Activated CD8-positive, alpha-beta memory T cell treated with anti-CD3 and anti-CD28 coated beads, Interleukin-2, amount 50 U/mL, for 4 hours (primary cell): ENCODE measurements at places on chromosomes 5 and 9.

- DNase-seq = no peak
Observed at GRCh38 chr5:109981979-109982378, 292.3 kb downstream of the MAN2A1 start.

DNA sequence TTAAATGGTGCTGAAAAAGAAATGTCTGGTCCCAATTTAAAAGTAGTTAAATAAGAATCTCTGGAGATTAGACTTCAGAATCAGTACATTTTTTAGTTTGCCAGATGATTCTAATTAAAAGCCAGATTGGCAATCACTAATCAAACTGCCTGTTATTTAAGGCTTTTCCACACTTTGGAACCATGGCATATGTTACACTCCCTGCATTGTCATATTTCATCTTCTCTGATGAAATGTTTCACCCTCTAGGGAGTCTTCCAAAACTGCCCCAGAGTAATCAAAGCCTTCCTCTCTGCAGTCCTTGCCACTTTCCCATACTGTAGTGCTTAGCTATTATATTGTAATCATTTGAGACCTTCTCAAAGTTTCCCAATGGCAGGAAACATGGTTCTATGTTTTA lies 17.5 kb upstream of the OR13C9 start:
- no peak for DNase-seq

GRCh38 chr5:171388816-171389168 lies 1.1 kb downstream of the NPM1 start:
- DNase-seq = no peak

GRCh38 chr5:54254482-54255198 lies 55.7 kb downstream of the ARL15 start:
- DNase-seq = no peak

GRCh38 chr5:10600626-10601245 lies 36.9 kb downstream of the ANKRD33B start:
- no peak for DNase-seq

DNA sequence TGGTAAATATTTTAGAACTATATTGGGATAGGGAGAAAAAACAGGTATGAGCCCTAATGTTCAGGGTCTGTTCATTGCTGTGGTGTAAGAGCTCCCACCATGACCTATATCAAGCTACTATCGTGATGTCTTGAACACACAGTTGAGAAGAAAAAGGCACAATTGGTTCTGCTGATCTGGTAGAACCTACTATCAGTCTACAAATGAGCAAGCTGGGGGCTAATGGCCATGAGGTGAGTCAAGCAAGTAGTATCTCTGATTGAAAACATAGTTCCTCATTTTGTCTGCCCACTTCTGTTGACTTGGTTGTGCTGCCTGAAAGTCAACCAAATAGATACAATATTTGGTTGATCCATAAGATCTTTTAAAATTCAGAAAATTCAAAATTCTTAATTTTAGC lies 1026.3 kb downstream of the CDH12 start:
- no peak for DNase-seq

- DNase-seq = peak; percentile 60
Observed at GRCh38 chr9:133103183-133103986, 17.7 kb downstream of the RALGDS start.

GRCh38 chr9:34362614-34363214 lies 14.0 kb downstream of the MYORG start:
- DNase-seq = no peak

DNA sequence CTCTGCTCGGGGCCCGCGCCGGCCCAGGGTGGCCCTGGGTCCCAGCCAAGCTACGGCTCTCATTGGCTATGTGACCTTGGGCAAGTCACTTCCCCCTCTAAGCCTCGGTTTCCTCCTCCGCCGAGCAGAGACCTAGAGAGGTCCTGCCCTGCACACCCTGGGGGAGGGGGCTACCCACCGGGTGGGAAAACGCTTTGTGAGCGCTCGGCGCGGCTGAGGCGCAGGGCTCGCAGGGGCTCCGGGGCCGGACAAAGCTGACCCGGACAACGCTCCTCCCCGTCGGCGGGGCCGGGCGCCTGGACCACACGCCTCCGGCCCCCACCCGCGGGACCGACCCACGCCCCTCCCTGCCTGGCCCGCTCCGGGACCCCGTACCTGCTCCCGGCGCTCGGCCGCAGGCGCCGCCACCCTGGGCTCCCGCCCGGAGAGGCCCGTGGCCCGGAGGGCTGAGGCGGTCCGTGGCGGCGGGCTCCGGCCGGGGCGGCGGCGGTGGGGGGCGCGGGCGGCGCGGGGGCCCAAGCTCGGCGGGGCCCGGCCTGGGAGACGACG lies 85.7 kb upstream of the MELK start:
- DNase-seq = peak; percentile 47

GRCh38 chr9:108056084-108056804 lies 566.7 kb upstream of the KLF4 start:
- no peak for DNase-seq

DNA sequence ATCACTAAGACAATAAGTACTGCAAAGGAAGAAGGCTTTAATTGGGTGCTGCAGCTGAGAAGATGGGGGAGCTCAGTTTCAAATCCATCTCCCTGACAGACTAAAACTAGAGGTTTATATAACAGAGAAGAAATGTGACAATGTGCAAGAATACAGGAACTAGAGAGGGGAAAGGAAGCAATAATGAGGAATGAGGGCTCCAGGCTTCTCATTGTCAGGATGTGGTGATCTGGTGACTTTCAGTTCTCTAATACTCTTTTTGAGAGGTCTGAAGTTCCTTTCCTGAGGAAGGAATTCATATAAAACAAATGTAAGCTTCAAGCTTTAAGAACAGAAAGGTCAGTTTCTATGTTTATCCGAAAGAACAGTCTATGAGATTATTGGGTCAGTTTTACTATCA lies 42.5 kb upstream of the SPATA31E1 start:
- DNase-seq = no peak

GRCh38 chr5:121968910-121969607 lies 7.3 kb downstream of the SRFBP1 start:
- no peak for DNase-seq

DNA sequence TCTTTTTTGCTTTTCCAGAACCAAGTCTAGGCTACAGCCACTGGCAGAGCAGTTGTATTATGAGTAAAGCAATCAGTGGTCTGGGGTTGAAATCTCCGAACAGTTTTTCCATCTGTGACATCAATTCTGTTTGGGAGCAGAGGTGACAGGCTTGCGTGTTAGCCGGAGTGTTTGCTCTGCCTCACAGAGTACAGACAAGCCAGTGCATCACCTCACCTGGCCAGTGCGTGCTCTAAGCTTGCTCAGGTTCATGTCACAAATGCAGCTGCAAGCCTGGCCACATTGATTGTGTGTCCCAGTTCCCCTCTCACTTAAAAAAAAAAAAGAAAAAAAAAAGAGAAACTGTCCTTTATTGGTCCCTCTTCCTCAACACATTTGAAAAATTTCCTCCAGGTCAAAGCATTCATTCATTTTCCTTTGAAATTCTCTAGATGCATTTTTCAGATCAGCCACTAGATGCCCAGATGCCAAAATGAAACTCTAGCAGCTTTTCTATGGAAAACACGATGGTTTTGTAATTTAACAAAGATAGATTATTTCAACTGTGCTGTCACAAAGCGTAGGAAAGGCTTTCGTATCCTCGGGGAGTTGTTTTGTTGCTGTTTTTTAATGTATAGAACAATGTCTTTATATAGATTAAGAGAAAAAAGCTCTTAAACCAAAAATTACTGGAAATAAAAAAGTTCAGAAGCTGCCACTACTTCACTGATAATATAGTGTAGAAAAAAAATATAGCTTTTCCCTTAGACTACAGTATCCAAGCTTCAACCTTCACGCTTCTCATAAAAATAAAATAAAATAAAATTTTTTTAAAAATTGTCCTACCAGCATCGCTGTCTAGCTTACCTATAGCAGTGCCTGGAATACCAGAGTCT lies 585.5 kb downstream of the TLE1 start:
- DNase-seq = no peak

DNA sequence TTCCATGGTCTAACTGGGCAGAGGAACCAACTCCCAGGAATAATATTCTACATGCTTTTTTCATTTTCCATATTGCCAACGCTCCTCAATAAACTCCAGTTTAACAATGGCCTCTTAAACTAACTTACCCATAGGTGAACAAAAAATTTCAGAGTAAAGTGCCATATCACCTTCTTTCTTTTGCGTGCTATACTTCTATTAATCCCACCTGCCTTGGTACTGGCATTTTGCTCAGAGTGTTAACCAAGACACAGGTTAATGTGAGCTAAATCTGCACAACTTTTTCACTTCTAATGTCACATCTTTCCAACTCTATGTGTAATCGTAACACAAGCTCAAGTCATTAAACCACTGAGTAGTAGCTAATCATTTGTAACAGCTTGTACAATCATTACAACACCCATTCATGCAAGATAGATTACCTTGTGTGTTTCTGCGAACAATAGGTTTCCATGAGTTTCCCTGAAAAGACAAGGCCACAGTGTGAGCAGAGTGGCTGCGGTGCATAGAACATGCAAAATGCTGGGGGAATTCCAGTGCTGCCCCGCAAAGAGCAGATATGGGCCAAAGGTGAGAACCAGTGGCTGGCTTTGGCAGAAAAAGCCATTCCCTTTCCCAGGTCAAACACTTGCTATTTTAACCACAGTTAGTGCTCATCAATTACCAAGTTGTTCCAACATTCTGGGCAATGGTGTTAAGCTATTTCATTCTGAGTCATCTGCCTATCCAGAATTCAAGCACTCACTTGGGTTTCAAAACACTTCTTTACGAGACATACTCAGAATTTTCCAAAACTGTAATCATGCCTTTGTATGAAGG lies 42.8 kb downstream of the TIMD4 start:
- DNase-seq = peak; percentile 28

DNA sequence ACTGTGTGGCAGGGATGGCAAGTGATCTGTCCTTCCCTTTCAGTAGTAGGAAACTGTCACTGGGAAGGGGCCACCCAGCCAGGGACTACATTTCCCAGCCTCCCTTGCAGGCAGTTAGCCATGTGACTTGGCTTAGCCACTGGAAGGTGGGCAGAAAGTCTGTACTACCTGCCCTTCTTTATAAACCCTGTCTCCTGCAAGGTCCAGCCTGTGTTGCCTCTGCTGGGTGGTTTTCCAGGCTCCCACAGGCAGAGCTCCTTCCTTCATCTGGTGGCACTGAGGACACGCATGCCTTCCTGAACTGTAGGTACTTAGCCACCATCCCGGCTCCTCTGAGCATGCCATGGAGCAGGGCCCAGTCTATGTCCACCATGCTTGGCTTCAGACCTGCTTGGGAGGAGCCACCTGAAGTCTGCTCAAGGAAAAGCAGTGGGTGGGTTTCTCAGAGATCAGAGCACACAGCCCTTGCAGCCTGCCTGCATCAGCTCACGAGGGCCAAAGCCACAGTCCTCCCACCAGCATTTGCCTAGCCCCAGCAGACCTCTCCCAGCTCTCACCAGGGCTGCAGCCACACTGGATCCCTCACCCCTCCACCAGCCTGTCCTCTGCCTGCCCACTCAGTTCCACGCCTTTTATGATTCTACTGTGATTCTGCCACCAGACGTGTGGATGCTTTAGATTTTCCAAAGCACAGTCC lies 16.7 kb upstream of the SLC25A51 start:
- DNase-seq = no peak

DNA sequence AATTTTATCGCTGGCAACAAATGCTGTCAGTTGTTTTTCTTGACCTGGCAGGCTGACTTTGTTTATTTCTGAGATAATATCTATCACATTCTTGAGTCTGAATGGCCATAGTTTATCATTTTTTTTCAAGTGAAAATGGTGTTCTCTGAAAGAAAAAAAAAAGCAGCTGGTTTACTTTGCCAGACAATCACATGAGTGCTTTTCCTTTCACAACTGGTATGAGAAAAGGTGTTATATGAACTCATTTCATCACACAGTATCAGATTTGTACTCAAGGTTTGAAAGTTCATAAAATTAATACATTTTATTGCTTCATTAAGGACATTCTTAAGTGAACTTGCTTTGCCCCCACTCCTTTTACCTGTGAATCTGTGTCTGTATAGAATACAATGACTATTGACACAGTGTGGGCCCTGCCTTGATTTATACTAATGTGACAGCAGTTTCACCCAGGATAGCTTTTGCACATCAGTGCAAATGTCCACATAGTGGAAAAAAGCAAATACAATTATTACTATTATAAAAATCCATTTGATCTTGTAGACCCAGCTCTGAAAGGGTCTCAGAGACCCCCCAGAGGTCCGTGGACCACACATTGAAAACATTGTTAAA lies 33.1 kb upstream of the PRLR start:
- no peak for DNase-seq

DNA sequence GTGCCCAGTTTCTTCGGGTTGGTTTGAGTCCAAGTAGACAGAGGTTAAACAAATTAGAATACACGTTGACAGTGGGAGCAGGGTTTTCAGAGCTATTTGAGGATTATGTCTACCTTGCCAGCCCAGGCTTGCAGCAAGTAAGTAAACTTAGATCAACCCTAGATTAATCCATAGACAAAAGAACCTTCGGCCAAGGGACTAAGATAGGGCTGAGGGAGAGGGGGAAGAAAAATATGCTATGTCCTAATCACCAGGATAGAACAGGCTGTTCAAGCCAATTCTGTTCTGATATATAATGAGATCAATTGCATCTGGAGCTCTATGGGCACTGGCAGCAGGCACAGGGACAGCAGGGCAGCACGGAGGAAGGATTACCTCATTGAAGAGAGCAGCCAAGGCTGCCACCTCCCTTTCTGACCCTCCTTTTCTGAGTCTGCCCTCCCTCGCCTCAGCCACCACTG lies 377.7 kb downstream of the PIK3R1 start:
- no peak for DNase-seq

DNA sequence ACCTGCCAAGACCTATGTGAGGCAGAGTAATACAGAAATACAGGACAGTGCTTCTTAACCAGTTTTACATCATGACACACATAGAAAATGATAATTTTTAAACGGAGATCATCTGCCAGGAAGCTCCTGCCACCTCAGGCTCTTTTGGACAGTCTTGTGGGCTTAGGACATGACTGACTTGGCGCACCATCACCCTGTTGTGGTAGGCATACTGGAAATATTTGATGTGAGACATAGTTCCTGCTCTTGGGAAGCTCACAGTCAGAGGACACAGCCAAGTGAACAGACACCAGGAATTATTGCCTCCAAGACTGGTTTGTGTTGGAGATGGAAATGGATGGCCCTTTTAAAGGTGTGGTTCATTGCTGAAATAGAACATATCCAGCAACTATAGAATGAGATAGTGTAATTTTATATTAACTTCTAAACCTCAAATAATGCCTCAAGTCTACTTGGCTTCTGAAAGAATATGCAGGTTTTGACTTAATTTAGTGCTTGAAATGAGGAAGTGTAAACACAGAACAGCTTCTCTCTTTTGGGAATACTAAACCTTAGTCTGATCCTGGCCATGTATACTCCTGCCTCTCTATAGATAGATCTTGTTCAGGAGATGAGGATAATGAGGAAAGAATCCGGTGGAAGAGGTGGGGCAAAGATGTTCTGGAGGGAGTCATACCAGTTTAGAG lies 19.7 kb downstream of the CPEB4 start:
- no peak for DNase-seq

GRCh38 chr9:96513622-96514021 lies 63.7 kb downstream of the HABP4 start:
- DNase-seq = no peak

- no peak for DNase-seq
Observed at GRCh38 chr5:121033334-121033733, 569.2 kb downstream of the PRR16 start.
